ENCODE measurements at places on chromosomes 4 and X. TPM values are rescaled to one million over a fixed set of nuclear protein-coding genes. Genes with fewer than 3 reads are reported as not detected.
A peak's percentile ranks its signal among the peaks of the same experiment; 100 is the strongest.

DNA sequence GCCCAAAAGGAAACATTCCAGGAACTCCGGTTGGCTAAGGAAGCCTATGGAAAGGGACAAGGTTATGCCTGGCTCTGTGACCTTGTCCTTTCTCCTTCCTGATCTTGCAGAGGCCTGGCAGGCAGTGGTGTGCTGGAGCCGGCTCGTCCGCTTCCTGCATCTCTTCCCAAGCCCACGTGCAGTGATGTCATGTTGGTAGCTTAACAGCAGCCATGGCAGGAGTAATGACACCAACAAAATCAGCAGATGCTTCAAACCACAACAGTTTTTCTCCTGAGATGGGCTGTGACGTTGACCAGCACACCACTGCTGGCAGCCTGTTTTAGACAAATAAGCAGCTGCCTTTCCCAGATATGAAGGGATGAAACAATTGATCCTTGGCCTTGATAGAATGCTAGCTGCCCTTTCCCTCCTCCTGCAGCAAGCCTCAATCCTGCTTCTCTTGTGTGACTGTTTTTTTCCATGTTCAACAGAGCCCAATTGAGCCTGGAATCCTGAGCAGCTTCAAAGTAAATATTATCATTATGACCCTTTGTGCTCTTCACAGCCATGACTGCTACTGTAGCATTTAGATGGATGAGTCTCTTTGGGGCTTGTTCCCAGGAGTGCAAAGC is 23.4 kb downstream of the SEPTIN6 start:
- DNase-seq, result no peak

- no peak for DNase-seq
These were observed 57.7 kb downstream of the MRPL1 start for GRCh38 chr4:77920371-77920770.

GRCh38 chrX:20372533-20372932 is 105.8 kb upstream of the RPS6KA3 start:
- peak; percentile 68 for DNase-seq

- peak; percentile 11 for DNase-seq
These were observed 511 bp downstream of the GABRB1 start for GRCh38 chr4:47031751-47032404.

DNA sequence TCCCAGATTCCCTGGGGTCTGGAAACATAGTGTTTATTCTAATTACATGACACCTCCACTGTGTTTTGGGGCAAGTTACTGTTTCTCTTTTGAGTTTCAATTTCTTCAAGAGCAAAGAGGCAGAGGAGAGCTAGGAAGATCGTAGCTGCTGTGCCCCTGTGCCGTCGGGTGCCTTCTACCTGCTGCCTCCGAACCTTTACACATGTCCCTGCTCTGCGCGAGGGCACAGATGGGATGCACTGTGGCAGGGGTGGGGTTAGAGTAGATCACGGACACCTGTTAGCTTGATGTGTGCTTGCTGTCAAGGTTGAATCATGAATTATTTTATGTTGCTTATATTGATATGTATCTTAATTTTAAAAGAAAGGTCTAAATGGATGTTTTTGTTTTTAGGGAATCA is 71.1 kb upstream of the MSANTD1 start:
- no peak for DNase-seq

DNA sequence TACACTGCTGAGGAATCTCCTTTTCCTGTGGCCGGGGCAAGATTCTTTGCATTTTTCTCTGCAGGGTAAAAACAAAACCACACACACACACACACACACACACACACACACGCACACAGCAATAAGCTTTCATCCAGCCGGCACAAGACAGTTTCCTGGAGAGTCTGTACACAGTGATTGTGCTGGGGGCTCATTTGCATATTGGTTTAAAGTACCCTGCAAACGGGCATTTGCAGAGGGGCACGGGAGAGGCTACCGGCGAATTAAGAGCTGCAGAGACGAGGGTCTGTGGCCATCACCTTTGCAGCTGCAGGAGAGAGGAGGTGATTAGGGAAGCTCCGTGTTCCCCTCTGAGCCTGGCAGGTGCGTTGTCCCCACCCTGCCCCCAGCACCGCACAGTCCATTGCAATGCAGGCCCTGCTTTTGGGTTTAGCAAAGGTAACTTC is 219.9 kb downstream of the SHOX start:
- DNase-seq, result no peak

DNA sequence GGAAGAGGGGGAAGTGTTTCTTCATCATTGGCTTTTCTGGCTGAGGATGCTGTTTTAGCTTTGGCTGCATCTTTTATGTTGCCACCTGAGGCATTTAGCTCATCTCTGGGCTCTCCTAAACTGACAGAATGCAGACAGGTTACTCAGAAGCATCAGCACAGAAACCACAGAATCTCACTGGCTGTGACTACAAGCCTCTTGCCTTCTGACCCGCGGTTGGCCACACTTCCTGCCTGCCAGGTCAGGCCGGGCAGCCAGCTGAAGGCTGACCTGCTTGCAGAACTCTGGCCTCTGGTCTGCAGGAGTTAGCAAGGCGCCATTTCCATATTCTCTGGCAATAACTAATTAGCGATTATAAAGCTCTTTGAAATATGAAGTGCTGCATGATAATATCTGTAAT is 366.5 kb downstream of the MID1IP1 start:
- DNase-seq, result no peak

DNA sequence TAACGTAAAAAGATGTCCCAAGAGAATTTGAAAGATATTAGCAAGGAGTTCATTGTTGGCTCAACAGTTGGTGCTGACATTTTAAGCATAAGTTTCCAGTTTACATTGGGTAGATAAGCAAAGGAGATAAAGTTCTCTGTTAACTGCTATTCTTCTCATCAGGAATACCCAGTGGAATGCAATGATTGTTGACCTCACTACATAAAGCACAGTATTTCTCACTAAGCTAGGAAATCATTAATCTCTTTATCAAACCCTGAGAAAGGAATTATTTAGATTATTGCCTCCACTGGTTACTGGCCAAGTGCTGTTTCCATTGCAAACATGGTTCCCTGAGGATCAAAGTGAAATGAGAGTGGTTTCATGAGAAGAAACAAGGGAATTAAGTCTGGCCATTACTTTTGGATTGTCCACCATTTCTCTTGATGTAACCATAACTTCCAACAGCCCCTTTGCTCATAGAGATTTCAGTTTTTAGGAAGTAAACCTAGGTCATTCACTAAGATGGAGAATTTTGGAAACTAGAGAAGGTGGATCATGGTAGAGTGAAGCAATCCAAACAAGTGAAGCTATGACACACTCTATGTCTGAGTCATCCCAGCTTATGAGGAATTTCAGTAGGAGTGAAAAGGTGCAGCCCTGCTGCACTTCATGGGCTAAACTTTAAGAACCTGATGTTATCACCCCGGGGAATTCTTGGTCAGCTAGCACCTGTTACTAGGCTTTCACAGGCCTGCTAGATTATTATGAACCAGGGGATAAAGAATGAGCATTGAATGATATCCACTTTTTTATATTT is 163.4 kb downstream of the AREG start:
- DNase-seq, result peak; percentile 68

The BGN gene
- 0.45 TPM for total RNA-seq

The TSPAN6 gene
- total RNA-seq, result 16.3 TPM

The VCX2 gene
- 0.13 TPM for total RNA-seq

Measured in HT1080 (cell line).